Activated T-helper 2 cell treated with anti-CD3 and anti-CD28 coated beads, Interferon-gamma antibody, Interleukin-2, Interleukin-4, amounts not matched to agents 10 μg/mL and 5 μg/mL and 100 μg/mL, durations not matched to agents 14 hours and 24 hours and 36 hours (primary cell): ENCODE measurements at places on chromosomes 4 and X. TPM values are rescaled to one million over a fixed set of nuclear protein-coding genes. Genes with fewer than 3 reads are reported as not detected.

GIMD1 gene
- not detected in 2 replicates for total RNA-seq

GAB3 gene
- total RNA-seq: 4.3 and 4.5 TPM in 2 replicates

SLBP gene
- 125 and 127 TPM in 2 replicates for total RNA-seq

GLRA2 gene
- total RNA-seq: not detected in 2 replicates

HSFX3 gene
- total RNA-seq: 0.27 TPM in 1 of 2 replicates, not detected in the other

CDKL2 gene
- total RNA-seq: 0.23 and 0.57 TPM in 2 replicates

MUC7 gene
- total RNA-seq: not detected in 2 replicates

ADGRA3 gene
- total RNA-seq: 41.0 and 41.4 TPM in 2 replicates

PTCHD1 gene
- not detected in 2 replicates for total RNA-seq

RUFY3 gene
- total RNA-seq: 20.5 and 22.3 TPM in 2 replicates

HELT gene
- not detected in 2 replicates for total RNA-seq

RAB33A gene
- 28.4 and 29.7 TPM in 2 replicates for total RNA-seq

TNIP3 gene
- 9.2 TPM in 2 replicates for total RNA-seq

MAGEB2 gene
- total RNA-seq: not detected in 2 replicates

MAGEC2 gene
- total RNA-seq: not detected in 2 replicates

F8A2 gene
- not detected in 2 replicates for total RNA-seq

SPACA5 gene
- not detected in 2 replicates for total RNA-seq

TRPC3 gene
- 0.64 and 0.67 TPM in 2 replicates for total RNA-seq

GPRASP1 gene
- total RNA-seq: 0.55 and 0.62 TPM in 2 replicates

CLDN2 gene
- total RNA-seq: not detected in 2 replicates

TLL1 gene
- total RNA-seq: not detected in 2 replicates

ENOPH1 gene
- total RNA-seq: 64.5 and 65.9 TPM in 2 replicates

CXorf49 gene
- total RNA-seq: not detected in 2 replicates

GPC4 gene
- total RNA-seq: not detected in 2 replicates

HS3ST1 gene
- total RNA-seq: 2.0 and 2.5 TPM in 2 replicates

GAGE12H gene
- not detected in 2 replicates for total RNA-seq

TRIM61 gene
- 2.7 and 3.2 TPM in 2 replicates for total RNA-seq

IKBKG gene
- 40.5 and 41.7 TPM in 2 replicates for total RNA-seq

RTL5 gene
- total RNA-seq: 0.23 and 0.25 TPM in 2 replicates

HDX gene
- 2.5 and 2.6 TPM in 2 replicates for total RNA-seq

TLR7 gene
- total RNA-seq: 0.11 TPM in 1 of 2 replicates, not detected in the other

H2AZ1 gene
- total RNA-seq: 446 and 466 TPM in 2 replicates

POLR2B gene
- 153 and 155 TPM in 2 replicates for total RNA-seq

FAM241A gene
- 5.5 and 5.6 TPM in 2 replicates for total RNA-seq

APLN gene
- 0.32 and 0.39 TPM in 2 replicates for total RNA-seq

SUPT20HL1 gene
- not detected in 2 replicates for total RNA-seq

ANK2 gene
- total RNA-seq: 2.5 and 2.9 TPM in 2 replicates

SMIM10L2A gene
- total RNA-seq: 0.16 and 0.21 TPM in 2 replicates

HMGN5 gene
- 1.3 and 2.8 TPM in 2 replicates for total RNA-seq

SH3BGRL gene
- total RNA-seq: 52.8 and 53.0 TPM in 2 replicates

VCX3A gene
- not detected in 2 replicates for total RNA-seq

PNMA6A gene
- total RNA-seq: 0.87 and 1.5 TPM in 2 replicates

GLOD5 gene
- total RNA-seq: not detected in 2 replicates

NXF2B gene
- not detected in 2 replicates for total RNA-seq

AFM gene
- total RNA-seq: not detected in 2 replicates

GLRB gene
- total RNA-seq: not detected in 2 replicates

TEX13C gene
- total RNA-seq: not detected in 2 replicates

NLGN3 gene
- total RNA-seq: 0.78 and 0.94 TPM in 2 replicates

KIAA1210 gene
- not detected in 2 replicates for total RNA-seq

ZAR1 gene
- total RNA-seq: not detected in 2 replicates

LEF1 gene
- total RNA-seq: 74.0 and 77.0 TPM in 2 replicates

TMEM31 gene
- total RNA-seq: not detected in 2 replicates

ANAPC10 gene
- 28.0 and 29.4 TPM in 2 replicates for total RNA-seq

BEX5 gene
- 1.9 and 2.8 TPM in 2 replicates for total RNA-seq

PJA1 gene
- total RNA-seq: 17.2 and 18.1 TPM in 2 replicates

PNMA3 gene
- total RNA-seq: 0.98 and 1.0 TPM in 2 replicates

MAGEA11 gene
- total RNA-seq: not detected in 2 replicates

L1CAM gene
- 0.83 and 0.98 TPM in 2 replicates for total RNA-seq

GPR34 gene
- not detected in 2 replicates for total RNA-seq

TEX13B gene
- not detected in 2 replicates for total RNA-seq
